Stimulated activated CD8-positive, alpha-beta memory T cell treated with anti-CD3 and anti-CD28 coated beads, Interleukin-12 subunit alpha, Interleukin-12 subunit beta, amount 100 ng/mL, for 4 hours (primary cell): ENCODE measurements at places on chromosomes 2 and 18.

DNA sequence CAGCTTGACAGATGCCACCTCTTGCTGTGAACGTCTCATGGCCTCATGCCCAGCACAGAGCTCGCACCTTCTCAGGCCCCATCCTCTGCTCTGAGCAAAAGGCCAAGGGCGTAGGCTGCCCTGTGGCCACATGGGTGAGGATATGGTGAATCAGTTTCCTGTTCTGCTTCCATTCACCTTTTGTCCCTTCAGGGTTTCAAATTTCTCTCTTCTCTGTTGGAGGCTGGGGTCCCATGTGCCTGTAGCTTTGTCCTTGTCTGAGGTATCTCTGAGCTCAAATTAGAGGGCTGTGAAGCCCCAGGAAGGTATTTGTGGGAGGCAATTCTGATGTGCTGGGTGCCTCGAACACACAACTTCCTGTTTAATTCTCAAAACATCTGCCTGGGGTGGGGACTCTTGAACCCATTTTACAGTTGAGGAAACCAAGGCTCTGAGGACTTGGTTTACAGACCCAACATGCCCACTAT lies 29.0 kb downstream of the ZAP70 start:
- DNase-seq = peak; percentile 15

GRCh38 chr18:51522821-51523220 lies 325.3 kb upstream of the MEX3C start:
- no peak for DNase-seq

DNA sequence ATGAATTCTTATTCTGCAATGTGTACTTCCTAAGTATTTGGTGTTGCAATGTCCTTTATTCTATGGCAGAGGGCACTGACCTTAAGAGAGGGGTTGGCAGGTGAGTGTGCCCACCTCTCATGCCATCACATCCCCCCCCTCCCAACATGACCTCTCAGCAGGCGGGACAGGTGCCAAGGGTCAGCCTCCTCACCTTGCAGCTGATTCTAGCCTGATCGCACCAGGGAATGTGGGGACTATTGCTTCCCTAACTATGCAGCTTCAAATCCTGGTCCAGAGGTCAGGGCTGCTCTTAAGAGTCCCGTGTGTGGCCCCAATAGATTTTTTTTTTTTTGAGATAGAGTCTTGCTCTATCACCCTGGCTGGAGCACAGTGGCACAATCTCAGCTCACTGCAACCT lies 9.5 kb downstream of the HJURP start:
- DNase-seq = no peak

DNA sequence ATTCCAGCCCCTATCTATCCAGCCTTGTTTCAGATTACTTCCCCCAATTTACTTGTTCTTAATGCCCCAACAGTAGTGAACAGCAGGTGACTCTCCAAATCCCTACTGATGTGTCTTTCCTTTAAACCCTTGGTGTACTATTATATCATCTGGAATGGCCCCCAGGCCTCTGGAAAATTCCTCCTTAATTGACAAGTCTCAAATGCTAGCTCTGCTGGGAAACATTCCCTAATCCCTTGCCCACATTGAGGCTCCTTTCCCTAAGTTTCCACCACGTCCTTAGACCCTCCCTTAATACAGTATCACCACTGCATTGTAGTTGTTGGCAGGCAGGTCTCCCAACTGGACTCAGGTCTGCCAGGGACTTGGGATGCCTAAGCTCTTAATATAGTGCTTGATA lies 41.0 kb downstream of the MYO3B start:
- DNase-seq = no peak

GRCh38 chr2:241937297-241937696 lies 67.8 kb downstream of the RTP5 start:
- DNase-seq = no peak

DNA sequence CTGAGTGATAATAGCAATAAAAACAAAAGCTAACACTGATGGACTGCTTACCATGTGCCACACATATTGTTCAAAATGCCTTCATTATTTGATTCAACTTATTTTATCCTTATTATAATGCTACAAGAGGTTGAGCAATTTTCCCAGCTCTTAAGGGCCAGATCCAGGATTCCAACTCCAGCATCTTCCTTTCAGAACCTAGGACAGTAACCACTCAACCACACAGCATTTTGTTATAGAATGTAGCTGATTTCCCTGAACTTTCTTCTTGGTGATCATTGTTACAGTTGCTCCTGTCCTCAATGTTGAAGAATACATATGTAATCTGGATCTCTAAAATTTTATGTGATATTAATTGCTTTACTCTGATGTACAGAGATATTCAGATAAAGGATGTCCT lies 341.7 kb downstream of the PIK3C3 start:
- no peak for DNase-seq

DNA sequence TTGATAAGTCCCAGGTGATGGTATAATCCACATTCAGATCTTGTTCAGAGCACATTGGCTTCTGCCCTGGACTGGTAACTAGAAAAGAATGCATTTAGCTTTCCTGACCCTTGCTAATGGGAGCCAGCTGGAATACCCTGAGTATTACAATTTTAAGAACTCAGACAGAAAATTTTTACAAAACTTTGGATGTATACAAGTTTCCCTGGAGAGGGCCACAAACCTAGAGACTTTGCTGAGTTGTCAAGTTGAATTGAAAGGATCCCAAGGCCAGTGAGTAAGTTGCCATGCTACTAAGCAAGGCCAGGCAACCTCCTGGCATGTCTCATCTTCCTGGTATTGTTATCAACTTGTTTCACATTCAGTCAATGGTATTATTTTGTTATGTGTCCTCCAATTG lies 20.0 kb upstream of the NABP1 start:
- no peak for DNase-seq

- DNase-seq = no peak
These were observed 297.6 kb upstream of the CCDC68 start for GRCh38 chr18:55256929-55257289.

- DNase-seq = no peak
These were observed 19.8 kb downstream of the C1D start for GRCh38 chr2:68043032-68043431.

GRCh38 chr18:76431437-76432273 lies 63.4 kb downstream of the ZNF516 start:
- DNase-seq = no peak

GRCh38 chr2:12232876-12233275 lies 483.9 kb upstream of the TRIB2 start:
- DNase-seq = no peak

GRCh38 chr2:15948704-15948957 lies 8.3 kb downstream of the MYCN start:
- DNase-seq = no peak

GRCh38 chr18:58784601-58785137 lies 80.0 kb upstream of the ZNF532 start:
- no peak for DNase-seq

GRCh38 chr2:159455330-159455918 lies 160.9 kb downstream of the BAZ2B start:
- DNase-seq = no peak

GRCh38 chr2:234403074-234403473 lies 93.8 kb downstream of the ARL4C start:
- DNase-seq = no peak

DNA sequence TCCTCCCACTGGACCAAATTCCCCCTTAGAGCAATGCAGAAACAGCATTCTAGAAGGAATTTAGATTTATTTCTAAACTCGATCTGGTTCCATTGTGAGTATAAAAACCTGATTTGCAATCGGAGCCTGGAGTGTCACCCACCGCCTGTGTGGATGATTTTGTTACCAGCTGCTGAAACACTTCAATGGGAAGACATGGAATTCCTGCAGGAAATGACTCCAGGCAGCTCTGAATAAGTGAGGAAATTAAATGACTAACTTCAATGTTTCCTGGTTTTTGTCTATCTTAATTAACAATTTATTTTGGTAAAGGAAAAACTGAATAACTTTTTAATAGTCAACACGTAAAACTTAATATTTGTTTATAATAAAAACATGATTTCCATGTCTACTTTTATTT lies 19.3 kb downstream of the CTAGE1 start:
- no peak for DNase-seq

DNA sequence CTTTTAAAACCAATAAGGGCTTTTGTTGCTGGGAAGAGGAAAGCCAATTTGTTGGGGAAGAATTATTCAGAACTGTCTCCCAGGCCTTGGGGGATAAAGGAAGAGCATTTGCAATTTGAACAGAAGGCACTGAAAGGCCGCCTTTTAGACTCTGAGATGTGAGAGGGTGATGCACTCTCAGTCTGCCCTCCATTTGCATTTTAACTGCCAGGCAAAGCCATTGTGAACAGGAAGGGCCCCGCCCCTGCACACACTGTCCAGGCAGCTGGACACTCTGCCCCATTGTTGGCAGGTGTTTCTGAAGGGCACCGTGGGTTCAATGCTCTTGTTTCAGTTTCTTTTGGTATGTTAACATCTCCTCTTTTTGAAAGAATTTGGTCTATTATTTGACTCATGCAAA lies 169.5 kb upstream of the COPS8 start:
- DNase-seq = no peak

- no peak for DNase-seq
These were observed 11.0 kb upstream of the RAB31 start for GRCh38 chr18:9697121-9697520.

- DNase-seq = no peak
These were observed 1459.8 kb upstream of the ACVR2A start for GRCh38 chr2:146385031-146385430.

DNA sequence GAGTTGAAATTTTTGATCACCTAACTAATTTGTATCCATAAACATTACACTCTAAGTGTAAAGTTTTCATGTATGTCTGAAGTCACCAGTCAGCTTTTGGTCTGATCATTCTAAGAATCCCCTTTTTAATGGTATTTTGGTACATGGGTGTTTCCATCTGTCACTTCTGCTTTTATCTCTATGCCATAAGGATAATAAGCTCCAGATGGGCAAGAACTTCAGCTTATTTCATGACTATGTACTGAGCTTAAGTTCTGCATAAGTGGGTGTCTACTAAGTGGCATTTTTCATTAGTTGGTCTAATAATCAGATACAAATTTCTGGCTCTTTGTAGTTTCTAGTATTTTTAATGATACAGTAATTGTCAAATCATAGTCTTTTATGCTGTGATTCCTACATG lies 20.4 kb downstream of the UBXN4 start:
- DNase-seq = no peak

DNA sequence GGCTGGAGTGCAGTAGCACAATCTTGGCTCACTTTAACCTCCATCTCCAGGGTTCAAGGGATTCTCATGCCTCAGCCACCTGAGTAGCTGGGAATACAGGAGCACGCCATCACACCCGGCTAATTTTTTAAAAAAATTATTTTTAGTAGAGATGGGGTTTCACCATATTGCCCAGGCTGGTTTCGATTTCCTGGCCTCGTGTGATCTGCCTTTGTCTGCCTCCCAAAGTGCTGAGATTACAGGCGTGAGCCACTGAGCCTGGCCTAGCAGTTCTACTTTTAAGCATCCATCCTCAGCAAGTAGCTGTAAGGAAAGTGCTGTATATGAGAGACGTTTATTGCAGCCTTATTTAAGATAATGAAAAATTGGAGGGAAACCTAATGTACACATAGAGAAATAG lies 79.7 kb downstream of the ZDBF2 start:
- no peak for DNase-seq

GRCh38 chr2:114821055-114821454 lies 378.6 kb downstream of the DPP10 start:
- no peak for DNase-seq

DNA sequence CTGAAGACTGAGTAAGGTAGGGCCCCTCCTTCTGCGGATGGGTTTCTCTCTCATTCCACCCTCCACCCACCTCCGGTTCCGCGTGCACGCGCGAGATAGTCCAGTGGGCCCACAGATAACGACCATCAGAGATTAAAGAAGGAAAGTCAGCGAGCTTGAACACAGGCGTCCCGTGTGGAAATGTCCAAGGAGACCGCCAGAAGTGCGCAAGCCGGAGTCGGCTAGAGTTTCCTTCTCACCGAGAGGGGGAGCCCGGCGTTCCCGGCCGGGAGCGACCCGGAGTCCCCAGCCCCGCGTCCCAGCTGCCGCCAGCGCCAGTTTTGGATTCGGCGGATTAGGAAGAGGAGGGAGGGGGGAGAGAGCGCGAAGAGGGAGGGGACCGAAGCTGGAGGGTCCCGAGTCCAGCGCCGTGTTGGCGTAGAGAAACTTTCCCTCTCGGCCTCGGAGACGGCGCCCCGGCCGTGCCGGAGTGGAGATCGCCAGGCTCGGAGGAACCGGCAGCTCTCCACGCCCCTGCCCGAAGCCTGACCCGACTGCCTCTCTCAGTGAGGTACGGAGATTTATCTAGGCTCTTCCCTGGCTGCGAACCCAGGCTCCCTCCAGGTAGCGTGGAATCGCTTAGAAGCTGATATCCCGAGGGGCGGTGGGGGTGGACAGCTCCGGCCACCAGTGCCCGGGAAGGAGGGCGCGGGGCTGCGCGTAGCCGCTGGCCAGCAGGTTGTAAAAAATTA lies at the start of gene GULP1:
Gene GULP1, plus strand, starts transcription at position 258 of the 731 bp plus-strand sequence. CDS start 185,829 bp downstream, outside the sequence.
- DNase-seq = no peak

DNA sequence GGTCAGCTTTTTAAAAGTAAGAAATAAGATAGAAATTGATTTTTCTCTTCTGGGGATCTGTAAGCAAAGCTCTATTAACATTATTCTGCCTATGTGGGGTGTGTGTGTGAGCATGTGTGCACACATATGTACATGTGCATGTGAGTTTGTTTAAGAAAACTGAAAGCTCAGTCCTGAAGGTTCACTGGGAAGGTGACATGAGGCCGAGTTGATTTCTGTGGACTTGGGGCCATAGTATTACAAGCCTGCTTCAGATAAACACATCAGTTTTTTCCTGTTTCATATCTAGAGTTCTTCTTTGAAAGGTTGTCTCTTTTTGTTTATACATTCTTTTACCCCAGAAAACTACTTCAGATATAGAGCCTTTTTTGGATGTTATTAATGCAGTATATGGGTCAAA lies 83.4 kb downstream of the SERPINB8 start:
- no peak for DNase-seq

DNA sequence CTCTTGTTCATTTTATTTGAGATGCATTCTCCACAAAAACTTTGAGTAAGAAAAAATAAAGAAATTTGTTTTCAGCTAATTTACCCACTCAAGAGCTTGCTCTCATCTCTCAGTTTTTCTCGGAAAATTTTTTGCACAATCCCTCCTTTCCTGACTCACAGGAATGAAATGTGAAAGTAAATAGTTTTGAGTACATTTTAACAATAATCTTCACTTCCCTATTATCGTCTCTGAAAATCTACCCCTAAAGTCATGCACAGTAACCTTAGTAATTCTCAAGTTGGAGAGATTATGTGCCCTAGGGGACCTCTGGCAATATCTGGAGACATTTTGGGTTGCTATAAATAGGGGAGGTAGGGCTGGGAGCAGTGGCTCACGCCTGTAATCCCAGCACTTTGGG lies 2.6 kb downstream of the CYB5A start:
- no peak for DNase-seq

DNA sequence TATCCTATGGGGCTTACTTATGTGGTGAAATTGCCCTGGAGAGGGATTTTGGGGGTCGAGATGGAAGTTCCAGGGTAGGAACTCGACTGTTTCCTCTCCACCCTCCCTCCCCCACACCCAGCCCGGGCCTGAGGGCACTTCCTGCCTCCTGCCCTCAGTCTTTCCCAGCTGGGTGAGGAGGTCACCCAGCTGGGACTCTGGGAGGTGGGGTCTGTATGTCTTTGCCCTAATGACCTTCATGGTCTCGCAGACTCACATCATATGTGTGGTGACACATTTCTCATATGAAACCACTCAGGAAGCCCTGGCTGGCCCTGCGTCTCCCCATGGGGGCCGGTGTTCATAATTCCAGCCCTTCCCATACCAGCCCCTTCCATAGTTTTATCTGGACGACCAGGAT lies 12.4 kb downstream of the ATOH8 start:
- no peak for DNase-seq
